Breast epithelium (tissue), 4 donors: ENCODE measurements at places on chromosomes 1 and 21. TPM values are rescaled to one million over a fixed set of nuclear protein-coding genes. Genes with fewer than 3 reads are reported as not detected.
A peak's percentile ranks its signal among the peaks of the same experiment; 100 is the strongest.

Gene EFNA3
- 1.6 TPM for total RNA-seq

Gene SUSD4
- 16.7 TPM for total RNA-seq

Gene OR2AK2
- total RNA-seq, result not detected

Gene GPR89A
- total RNA-seq, result 40.5 TPM

Gene PALMD
- total RNA-seq, result 96.7 TPM

Gene TBX19
- 1.6 TPM for total RNA-seq

DNA sequence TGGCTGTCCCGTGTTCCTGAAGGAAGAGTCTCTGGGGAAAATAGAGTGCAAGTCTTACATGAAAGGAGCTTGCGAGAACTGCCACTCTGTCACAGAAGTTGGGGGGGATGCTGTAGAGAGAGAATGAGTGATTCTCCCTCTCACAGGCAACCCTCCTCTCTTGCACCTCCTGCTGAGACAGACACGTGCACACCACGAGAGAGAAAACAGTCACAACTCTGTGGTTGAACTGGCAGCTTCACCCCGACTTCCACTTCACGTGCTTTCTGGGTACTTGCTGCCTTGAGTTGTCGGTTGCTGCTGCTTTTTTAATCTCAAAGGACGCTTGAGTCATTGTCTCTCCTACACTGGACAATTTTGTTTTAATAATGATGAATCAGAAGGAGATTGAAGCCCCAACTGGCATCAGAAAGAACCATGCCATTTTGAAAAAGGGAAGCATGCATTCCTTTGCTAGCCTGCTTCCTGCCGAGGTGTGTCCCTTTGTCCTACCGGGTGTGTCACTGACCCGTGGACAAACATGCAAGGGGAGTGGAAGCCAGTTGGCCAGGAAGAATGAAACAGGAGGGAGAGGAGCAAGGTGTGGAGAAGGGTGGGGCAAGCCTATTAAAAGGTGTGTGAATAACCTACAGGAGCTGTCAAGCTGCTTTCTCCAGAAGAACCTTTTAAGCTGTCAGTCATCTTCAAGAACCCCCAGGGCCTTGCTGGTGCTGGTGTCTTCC is 164.2 kb downstream of the CACNA1E start:
- no peak overlapping the region for H3K27ac ChIP-seq
- no peaks in the 10 kb centered on the region for H3K27me3 ChIP-seq
- no peaks in the 10 kb centered on the region for H3K4me1 ChIP-seq
- DNase-seq, result no peak
- no peaks in the 10 kb centered on the region for H3K36me3 ChIP-seq

- DNase-seq, result no peak
- no peak overlapping the region for H3K4me3 ChIP-seq
- no peaks in the 10 kb centered on the region for H3K36me3 ChIP-seq
- no peaks in the 10 kb centered on the region for H3K27me3 ChIP-seq
- H3K27ac ChIP-seq, result no peak overlapping the region
- H3K4me1 ChIP-seq, result no peaks in the 10 kb centered on the region
Measured at GRCh38 chr1:159532922-159533321, 2.9 kb downstream of the OR10J5 start.

DNA sequence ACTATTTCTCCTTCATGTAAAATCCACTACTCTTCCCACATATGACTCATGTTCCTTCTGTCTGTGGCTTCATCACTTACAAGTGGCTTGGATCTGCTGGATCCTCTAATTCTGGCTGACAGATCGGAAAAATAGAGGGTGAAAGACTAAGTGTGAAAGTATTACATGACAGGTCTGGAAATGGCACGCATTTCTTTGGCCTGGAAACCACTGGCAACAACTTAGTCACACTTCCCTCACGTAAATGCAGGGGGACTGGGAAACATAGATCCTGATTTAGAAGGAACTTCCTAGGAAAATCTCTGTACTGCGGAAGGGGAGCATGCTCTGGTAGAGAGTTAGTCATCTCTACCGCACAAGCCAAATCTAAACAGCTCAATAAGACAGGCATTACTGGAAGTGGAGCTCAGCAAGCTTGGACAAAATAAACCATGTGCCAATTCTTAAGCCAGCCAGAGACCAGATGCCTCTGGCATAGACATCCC is 305.4 kb upstream of the PTBP2 start:
- no peak for DNase-seq
- H3K4me1 ChIP-seq, result no peaks in the 10 kb centered on the region
- no peaks in the 10 kb centered on the region for H3K36me3 ChIP-seq
- H3K27ac ChIP-seq, result peak overlapping the region; percentile 41
- H3K27me3 ChIP-seq, result no peaks in the 10 kb centered on the region

GRCh38 chr1:89974696-89975470 is 20.0 kb upstream of the ZNF326 start:
- no peaks in the 10 kb centered on the region for H3K27me3 ChIP-seq
- no peak overlapping the region for H3K27ac ChIP-seq
- H3K4me3 ChIP-seq, result no peak overlapping the region
- H3K4me1 ChIP-seq, result no peaks in the 10 kb centered on the region
- no peak for DNase-seq

DNA sequence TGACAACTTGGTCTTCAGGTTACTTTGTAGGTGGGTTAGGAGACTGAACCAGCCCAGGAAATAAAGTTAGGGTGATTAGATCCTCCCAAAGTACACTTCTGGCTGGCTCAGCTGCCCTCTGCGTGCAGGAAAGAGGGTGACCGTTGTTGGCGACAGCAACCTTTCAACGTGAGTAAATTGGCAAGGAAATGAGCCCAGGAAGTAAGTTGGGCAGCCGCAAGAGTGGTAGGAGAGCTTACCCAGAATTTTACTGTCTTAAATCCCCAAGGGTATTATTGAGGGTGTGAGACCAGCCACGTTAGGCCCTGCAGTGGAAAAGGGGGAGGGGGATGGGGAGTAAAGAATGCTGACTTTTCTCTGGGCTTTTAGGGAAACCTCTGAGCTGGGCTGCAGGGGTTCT is 1.6 kb downstream of the TENT5C start:
- H3K27me3 ChIP-seq, result no peaks in the 10 kb centered on the region
- H3K36me3 ChIP-seq, result no peaks in the 10 kb centered on the region
- no peak for DNase-seq
- H3K4me1 ChIP-seq, result no peaks in the 10 kb centered on the region
- H3K4me3 ChIP-seq, result peak overlapping the region; percentile 93

- no peak overlapping the region for H3K4me3 ChIP-seq
- H3K36me3 ChIP-seq, result no peaks in the 10 kb centered on the region
- no peak for DNase-seq
- no peak overlapping the region for H3K27ac ChIP-seq
- H3K4me1 ChIP-seq, result no peaks in the 10 kb centered on the region
Measured at GRCh38 chr1:146012703-146013558, 8.6 kb downstream of the HJV start.

- H3K27me3 ChIP-seq, result no peaks in the 10 kb centered on the region
- no peak overlapping the region for H3K27ac ChIP-seq
- no peaks in the 10 kb centered on the region for H3K4me1 ChIP-seq
- no peaks in the 10 kb centered on the region for H3K36me3 ChIP-seq
Measured at GRCh38 chr1:29634746-29635335, 398.5 kb downstream of the PTPRU start.

GRCh38 chr1:178328728-178329127 is 168.0 kb downstream of the CLEC20A start:
- no peaks in the 10 kb centered on the region for H3K27me3 ChIP-seq
- no peak overlapping the region for H3K27ac ChIP-seq
- DNase-seq, result no peak

GRCh38 chr1:41902159-41902577 is 16.6 kb downstream of the HIVEP3 start:
- H3K4me3 ChIP-seq, result no peak overlapping the region
- H3K36me3 ChIP-seq, result no peaks in the 10 kb centered on the region
- no peak for DNase-seq
- no peaks in the 10 kb centered on the region for H3K27me3 ChIP-seq

GRCh38 chr21:36816561-36817130 is 117.7 kb downstream of the SIM2 start:
- no peaks in the 10 kb centered on the region for H3K36me3 ChIP-seq
- no peak overlapping the region for H3K4me3 ChIP-seq
- H3K27ac ChIP-seq, result no peak overlapping the region
- no peaks in the 10 kb centered on the region for H3K27me3 ChIP-seq
- no peaks in the 10 kb centered on the region for H3K4me1 ChIP-seq

- H3K4me3 ChIP-seq, result no peak overlapping the region
- no peak for DNase-seq
- peaks cover 2% of the 10 kb centered on the region for H3K36me3 ChIP-seq
- H3K4me1 ChIP-seq, result no peaks in the 10 kb centered on the region
- H3K27ac ChIP-seq, result no peak overlapping the region
- no peaks in the 10 kb centered on the region for H3K27me3 ChIP-seq
Measured at GRCh38 chr1:220195701-220196100, 76.6 kb downstream of the RAB3GAP2 start.

- no peaks in the 10 kb centered on the region for H3K4me1 ChIP-seq
- H3K4me3 ChIP-seq, result peak overlapping the region; percentile 67
- peaks cover 9% of the 10 kb centered on the region for H3K27me3 ChIP-seq
- peak overlapping the region; percentile 84 for H3K27ac ChIP-seq
- H3K36me3 ChIP-seq, result no peaks in the 10 kb centered on the region
Measured at GRCh38 chr21:25640202-25640942, 1.3 kb downstream of the JAM2 start.

DNA sequence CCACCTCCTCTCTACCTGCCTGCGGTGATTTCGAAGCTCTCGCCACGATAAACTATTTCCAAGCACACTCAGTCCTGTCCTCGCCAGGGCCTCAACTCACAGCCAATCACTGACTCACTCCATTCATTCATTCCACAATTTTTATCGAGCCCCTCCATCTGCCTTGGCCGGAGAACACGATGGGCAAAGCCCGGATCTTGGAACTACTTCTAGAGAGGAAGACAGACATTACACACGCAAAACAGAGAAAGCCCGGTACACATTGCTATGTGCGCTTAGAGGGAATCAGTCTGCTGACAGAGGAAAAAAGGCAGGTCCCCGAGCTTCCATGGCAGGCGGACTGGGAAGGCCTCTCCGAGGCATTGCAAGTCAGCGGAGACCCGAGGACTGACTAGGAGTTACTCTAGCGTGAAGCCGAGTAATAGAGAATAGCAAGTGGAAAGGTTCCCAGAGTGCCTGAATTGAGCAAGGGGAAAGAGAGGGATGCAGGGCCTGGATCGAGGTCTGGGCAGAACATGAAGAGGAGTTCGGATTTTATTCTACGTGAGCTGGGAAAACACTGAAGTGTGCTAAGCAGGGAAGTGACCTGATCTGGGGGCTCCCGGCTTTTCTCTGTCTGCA is 54.2 kb upstream of the DNAJC6 start:
- no peaks in the 10 kb centered on the region for H3K27me3 ChIP-seq
- no peaks in the 10 kb centered on the region for H3K36me3 ChIP-seq
- DNase-seq, result no peak
- peaks cover 5% of the 10 kb centered on the region for H3K4me1 ChIP-seq
- H3K27ac ChIP-seq, result peak overlapping the region; percentile 73

DNA sequence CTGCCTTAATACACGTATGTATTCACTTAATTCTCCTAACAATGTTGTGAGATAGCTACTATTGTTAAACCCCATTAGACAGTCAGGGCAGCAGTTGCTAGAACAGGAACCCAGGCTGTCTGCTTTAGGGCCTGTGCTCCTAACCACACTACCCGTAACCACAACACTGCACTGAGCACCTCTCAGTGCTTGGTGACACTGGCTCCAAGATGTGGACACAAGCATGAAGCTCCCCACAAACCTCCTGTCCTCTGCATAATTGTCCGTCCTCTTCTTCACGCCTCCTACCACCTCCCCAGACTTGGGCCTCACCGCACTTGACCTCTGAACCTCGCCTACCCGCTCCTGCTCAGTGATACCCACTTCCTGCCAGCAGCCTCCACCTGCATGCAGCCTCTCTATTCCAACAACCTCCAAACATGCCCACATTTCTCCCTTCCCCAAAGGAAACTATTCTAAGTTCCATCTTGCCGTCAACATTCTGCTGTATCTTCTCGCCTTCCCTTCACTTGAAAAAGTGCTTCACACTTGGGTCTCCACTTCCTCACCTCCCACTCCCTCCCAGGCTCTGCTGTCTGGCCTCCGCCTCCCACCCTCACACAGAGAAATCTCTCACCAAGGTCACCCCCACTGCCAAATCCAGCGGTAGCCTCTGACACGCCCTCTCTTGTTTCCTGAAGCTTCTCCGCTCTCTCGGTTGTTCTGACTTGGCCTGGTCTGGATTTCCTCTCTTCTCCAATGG is 14.6 kb upstream of the AHDC1 start:
- H3K27ac ChIP-seq, result no peak overlapping the region
- no peaks in the 10 kb centered on the region for H3K36me3 ChIP-seq
- no peak for DNase-seq
- H3K4me3 ChIP-seq, result no peak overlapping the region
- H3K27me3 ChIP-seq, result no peaks in the 10 kb centered on the region
- no peaks in the 10 kb centered on the region for H3K4me1 ChIP-seq

GRCh38 chr1:208083016-208083714 is 161.0 kb downstream of the PLXNA2 start:
- H3K27me3 ChIP-seq, result no peaks in the 10 kb centered on the region
- no peaks in the 10 kb centered on the region for H3K36me3 ChIP-seq
- H3K27ac ChIP-seq, result no peak overlapping the region
- no peak for DNase-seq

GRCh38 chr21:35325953-35326352 is 276.9 kb upstream of the RUNX1 start:
- no peak overlapping the region for H3K4me3 ChIP-seq
- no peaks in the 10 kb centered on the region for H3K36me3 ChIP-seq
- H3K27me3 ChIP-seq, result no peaks in the 10 kb centered on the region
- no peak overlapping the region for H3K27ac ChIP-seq
- DNase-seq, result no peak

DNA sequence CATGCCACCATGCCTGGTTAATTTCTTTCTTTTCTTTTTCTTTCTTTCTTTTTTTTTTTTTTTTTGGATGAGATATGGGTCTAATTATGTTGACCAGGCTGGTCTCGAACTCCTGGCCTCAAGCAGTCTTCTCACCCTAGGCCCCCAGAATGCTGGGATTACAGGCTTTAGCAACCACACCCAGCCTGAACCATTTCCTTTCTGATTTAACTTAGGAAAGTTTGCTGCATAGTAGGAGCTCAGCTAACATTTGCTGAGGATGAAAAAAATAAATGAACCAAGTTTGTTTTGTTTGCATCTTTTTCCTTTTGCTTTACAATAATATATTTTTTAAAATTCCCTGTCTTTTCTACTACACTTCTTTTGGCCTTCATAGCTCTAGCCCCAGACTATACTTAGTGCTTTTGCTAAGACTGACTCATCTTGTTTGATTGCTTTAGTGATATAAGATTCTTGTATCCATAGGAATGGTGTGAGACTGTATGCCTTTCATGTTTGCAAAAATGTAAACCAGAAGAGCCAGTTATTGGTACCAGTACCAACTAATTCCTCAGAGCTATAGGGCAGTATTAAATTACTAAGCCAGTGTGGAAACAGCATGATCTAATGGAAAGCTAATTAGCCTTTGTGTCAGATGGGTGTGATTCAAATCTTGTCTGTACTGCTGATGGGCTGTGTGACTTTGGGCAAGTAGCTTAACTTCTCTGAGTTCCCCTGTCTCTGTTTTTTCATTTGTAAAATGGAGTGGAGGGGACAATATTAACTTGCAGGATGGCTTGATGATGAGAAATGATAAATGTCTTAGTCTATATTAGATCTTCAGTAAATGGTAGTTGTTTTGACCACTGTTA is 66.9 kb downstream of the NFIA start:
- no peaks in the 10 kb centered on the region for H3K27me3 ChIP-seq
- H3K36me3 ChIP-seq, result no peaks in the 10 kb centered on the region
- DNase-seq, result no peak
- H3K27ac ChIP-seq, result no peak overlapping the region

GRCh38 chr21:34266351-34266750 is 97.5 kb upstream of the KCNE2 start:
- no peaks in the 10 kb centered on the region for H3K36me3 ChIP-seq
- H3K27me3 ChIP-seq, result no peaks in the 10 kb centered on the region
- no peak overlapping the region for H3K27ac ChIP-seq
- H3K4me1 ChIP-seq, result peaks cover 17% of the 10 kb centered on the region
- no peak for DNase-seq

- H3K4me1 ChIP-seq, result no peaks in the 10 kb centered on the region
- no peak for DNase-seq
- H3K36me3 ChIP-seq, result no peaks in the 10 kb centered on the region
- no peak overlapping the region for H3K4me3 ChIP-seq
- H3K27ac ChIP-seq, result no peak overlapping the region
Measured at GRCh38 chr1:95196017-95196416, 38.0 kb upstream of the RWDD3 start.
